ENCODE measurements at places on chromosomes 4 and X.

DNA sequence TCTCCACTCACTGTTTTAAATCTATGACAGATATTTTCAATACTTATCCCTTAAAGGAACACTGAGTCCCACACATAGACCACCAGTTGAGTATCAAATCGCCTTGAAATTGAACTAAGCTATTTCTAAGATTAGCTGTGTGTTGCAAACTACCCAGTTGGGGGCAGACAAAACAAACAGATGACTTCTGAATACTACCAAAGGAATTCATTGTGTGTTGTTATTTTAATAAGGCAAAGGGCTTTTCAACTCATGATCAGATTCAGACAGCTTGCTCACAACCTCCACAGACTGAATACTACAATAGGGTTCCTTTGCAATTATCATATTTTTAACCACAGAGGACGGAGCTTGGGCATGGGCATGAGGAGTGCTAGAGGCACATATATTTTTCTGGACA lies 283.0 kb upstream of the GPC4 start:
- DNase-seq = no peak

GRCh38 chr4:151806511-151806927 lies 45.7 kb upstream of the GATB start:
- DNase-seq = no peak

DNA sequence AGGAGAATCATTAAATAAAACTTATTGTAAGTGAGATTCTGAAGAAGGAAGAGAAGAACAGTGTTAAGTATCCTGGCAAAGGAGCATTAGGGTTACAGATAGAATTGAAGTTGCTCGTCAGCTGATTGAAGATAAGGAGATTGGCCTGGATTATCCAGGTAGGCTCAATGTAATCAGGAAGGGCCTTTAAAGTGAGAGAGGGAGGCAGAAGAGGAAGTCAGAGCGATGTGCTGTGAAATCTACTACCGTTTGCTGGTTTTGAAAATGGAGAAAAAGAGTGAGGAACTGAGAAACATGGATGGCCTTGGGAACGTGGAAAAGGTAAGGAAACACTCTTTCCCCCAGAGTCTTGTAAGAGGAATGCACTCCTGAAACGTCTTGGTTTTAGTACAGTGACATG lies 245.7 kb downstream of the ANTXR2 start:
- no peak for DNase-seq

GRCh38 chrX:16528620-16529019 lies 121.3 kb upstream of the S100G start:
- no peak for DNase-seq

DNA sequence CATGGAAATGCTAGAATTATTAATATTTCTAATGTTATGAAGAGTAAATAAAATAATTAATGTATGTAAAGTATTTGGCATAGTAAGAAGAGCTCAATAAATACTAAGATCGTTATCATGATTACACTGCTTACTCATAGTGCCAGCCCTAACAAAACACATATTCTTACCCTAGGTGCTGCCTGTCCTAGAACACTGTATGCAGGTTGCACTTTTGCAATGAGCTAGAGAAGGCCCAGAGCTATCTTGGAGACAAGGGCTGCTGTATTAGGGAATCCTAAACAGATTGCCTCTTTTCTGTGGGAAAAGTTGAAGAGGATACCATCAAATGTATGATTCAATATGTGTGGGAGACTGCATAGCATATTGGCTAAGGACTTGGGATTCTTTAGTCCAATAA lies 48.0 kb upstream of the TMEM164 start:
- DNase-seq = no peak
